ENCODE measurements at places on chromosomes 11 and 22.

DNA sequence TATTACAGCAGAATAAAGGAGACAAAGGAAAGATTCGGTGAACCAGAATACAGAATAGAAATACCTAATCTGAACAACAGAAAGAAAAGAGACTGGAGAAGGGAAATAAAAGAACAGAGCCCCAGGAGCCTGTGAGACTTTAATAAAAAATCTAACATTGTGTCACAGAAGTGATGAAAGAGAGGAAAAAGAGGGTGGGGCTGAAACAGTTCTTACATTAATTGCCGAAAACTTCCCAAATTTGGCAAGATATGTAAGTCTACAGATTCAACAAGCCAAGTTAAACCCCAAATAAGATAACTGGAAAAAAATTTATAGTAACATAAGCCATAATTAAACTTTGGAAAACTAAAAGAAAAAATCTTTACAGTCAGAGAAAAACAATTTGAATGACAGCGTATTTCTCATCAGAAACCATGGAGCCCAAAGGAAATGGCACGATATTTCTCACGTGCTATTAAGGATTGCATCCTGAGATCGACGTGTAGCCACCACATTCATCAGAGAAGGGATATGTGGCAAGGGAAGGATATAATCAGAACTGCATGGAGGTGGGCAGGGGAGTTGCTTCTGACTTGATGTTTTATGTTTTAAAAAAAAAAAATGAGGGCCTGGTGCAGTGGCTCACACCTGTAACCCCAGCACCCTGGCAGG, 73.9 kb downstream of the SGSM3 start:
- H3K4me1 ChIP-seq: peaks cover 6% of the 10 kb centered on the region
- peaks cover 5% of the 10 kb centered on the region for H3K36me3 ChIP-seq
- H3K27ac ChIP-seq: no peak overlapping the region
- H3K4me3 ChIP-seq: no peak overlapping the region

DNA sequence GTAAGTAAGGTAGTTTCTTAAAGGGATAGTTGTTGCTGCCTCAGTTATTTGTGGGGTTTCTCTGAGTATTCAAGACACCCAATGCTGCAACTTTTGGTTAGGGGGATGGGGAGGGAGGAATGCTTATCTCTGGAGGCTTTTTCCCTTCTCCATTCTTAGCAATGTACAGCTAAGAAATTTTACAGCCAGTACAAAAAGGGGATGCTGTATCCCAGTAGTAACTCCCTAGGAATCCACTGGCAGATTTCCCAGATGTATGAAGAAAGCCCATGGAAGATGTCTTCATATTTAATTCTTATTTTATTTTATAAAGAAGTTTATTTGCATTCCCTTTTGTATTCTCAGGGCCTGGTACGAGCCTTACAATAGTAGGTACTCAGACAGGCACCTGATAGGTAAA, 154.8 kb downstream of the ENTHD1 start:
- H3K36me3 ChIP-seq: no peaks in the 10 kb centered on the region
- H3K4me1 ChIP-seq: no peaks in the 10 kb centered on the region
- H3K27ac ChIP-seq: no peak overlapping the region
- H3K27me3 ChIP-seq: no peaks in the 10 kb centered on the region

- no peaks in the 10 kb centered on the region for H3K4me1 ChIP-seq
- no peak overlapping the region for H3K27ac ChIP-seq
- peaks cover 2% of the 10 kb centered on the region for H3K27me3 ChIP-seq
- no peak overlapping the region for H3K4me3 ChIP-seq
These were observed 541.9 kb upstream of the CCDC90B start for GRCh38 chr11:83827940-83828554.

- no peaks in the 10 kb centered on the region for H3K4me1 ChIP-seq
- H3K27ac ChIP-seq: no peak overlapping the region
- H3K36me3 ChIP-seq: peaks cover 20% of the 10 kb centered on the region
These were observed 228.6 kb downstream of the TBC1D22A start for GRCh38 chr22:46990937-46991550.

DNA sequence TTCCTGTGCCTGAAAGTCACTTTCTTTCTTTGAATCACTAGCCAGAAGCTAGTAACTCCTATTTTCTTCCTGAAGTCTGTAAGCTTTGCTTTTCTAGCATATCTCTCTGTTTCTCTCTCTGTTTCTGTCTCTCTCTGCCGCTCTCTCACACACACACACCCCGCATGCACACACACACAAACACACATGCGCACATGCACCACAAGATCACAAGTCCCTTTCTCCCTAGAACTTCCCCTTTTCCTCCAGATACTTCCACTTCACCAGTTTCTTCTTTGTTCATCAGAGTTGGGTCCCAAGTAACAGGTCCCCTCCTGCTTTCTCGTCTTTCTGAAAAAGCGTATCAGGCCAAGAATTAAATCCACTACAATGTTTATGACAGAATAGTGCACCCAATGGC, 148.5 kb upstream of the HSD17B12 start:
- H3K27me3 ChIP-seq: peaks cover 13% of the 10 kb centered on the region
- DNase-seq: no peak
- H3K4me1 ChIP-seq: no peaks in the 10 kb centered on the region
- H3K4me3 ChIP-seq: no peak overlapping the region

DNA sequence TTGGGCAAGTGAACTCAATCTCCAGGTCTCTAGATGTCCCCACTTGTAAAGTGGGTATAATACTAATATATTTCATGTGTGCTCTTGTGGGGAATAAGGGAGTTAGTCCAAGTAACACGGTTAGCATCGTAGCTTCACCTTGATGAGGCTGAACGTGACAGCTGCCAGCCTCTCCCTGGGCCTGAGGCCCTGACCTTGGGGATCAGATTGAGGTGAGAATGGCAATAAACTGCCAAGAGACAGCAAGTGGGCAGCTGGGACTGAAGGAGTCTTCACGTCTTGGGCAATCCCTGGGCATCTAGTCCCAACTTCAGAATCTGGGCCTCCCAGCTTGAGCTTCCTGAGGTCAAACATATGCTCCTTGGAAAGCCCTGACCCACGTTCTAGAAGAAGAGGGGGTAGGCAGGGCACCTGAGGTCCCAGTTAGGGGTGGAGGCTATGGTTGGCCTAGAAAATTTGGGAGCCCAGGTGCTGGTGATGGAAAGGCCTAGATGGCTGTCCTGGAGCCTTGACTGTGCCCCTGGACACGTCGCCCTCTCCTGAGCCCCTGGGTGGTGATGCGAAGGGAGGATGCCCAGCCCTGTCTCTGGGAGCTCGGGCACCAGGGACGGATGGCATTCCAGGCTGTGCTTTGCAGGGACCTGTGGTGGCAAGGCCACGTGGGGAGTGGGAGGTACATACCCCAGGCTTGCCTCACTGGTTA, 23.4 kb downstream of the ADAMTS15 start:
- H3K36me3 ChIP-seq: no peaks in the 10 kb centered on the region
- H3K27ac ChIP-seq: no peak overlapping the region
- H3K27me3 ChIP-seq: no peaks in the 10 kb centered on the region
- H3K4me3 ChIP-seq: no peak overlapping the region
- H3K4me1 ChIP-seq: no peaks in the 10 kb centered on the region

- H3K36me3 ChIP-seq: peaks cover 7% of the 10 kb centered on the region
- no peaks in the 10 kb centered on the region for H3K27me3 ChIP-seq
- H3K4me3 ChIP-seq: no peak overlapping the region
- DNase-seq: no peak
- H3K4me1 ChIP-seq: peaks cover 77% of the 10 kb centered on the region
These were observed 26.1 kb downstream of the CD44 start for GRCh38 chr11:35165030-35165422.

DNA sequence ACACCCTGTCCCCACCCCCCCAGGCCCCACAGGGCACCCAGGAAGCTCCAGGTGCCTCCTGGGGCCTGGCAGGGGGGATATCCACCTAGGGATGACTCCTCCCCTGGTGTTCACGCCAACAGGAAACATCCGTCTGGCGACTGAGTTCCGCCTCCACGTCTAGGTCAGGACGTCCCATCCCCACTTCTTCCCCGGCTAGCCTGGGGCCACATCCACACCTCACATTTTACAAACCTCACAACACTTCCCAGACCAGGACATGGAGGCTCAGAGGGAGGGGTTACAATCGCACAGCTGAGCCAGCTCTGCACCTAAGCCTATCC, 21.0 kb downstream of the MAFF start:
- H3K4me3 ChIP-seq: no peak overlapping the region
- no peaks in the 10 kb centered on the region for H3K4me1 ChIP-seq
- H3K27me3 ChIP-seq: no peaks in the 10 kb centered on the region
- DNase-seq: no peak
- H3K27ac ChIP-seq: no peak overlapping the region

DNA sequence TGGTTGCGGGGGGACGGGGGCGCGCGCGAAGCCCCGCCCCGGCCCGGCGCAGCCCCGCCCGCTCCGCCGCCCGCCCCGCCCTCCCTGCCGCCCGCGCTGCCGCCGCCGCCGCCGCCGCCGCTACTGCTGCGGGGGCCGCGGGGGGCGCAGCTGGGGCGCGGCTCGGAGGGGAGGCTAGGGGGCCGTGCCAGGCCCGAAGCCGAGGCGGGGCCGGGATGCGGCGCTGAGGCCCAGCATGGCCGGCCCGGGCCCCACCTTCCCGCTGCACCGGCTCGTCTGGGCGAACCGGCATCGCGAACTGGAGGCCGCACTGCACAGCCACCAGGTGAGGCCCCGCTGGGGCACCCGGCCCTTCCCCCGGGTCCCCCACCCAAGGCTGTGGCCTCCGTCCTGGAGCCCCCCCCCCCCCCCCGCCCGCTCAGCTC, at the start of gene ANKRD13D:
ANKRD13D (plus strand) TSS at position 78 of the 425 bp plus-strand sequence; CDS start at position 236, 158 bp downstream.
- peak within 1 kb of the TSS; percentile 97 for H3K27ac ChIP-seq
- no peak for DNase-seq
- H3K4me1 ChIP-seq: peaks cover 65% of the 10 kb centered on the region

DNA sequence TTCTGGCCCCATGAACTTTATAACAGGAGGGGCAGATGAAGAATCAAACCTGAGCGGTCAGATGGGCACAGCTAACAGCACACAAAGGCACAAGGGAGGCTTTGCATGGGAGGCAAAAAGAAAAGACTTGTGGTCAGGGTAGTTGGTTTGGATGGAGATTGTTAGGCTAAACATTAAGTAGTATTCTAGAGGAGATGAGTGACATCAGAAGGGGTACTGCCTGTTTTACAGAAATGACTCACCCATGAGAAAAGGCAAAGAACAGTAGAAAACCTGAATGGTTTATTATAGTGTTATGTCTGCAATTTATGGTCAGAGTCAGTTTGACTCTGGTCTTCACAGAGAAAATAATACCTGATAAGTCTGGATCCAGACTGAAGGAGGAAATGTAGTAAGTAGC, 129.8 kb upstream of the KIRREL3 start:
- no peak for DNase-seq
- no peaks in the 10 kb centered on the region for H3K36me3 ChIP-seq
- H3K4me3 ChIP-seq: no peak overlapping the region
- peaks cover 5% of the 10 kb centered on the region for H3K27me3 ChIP-seq
- H3K4me1 ChIP-seq: no peaks in the 10 kb centered on the region
- H3K27ac ChIP-seq: no peak overlapping the region

- no peaks in the 10 kb centered on the region for H3K4me1 ChIP-seq
- H3K27ac ChIP-seq: no peak overlapping the region
- H3K4me3 ChIP-seq: peak overlapping the region; percentile 55
- no peaks in the 10 kb centered on the region for H3K36me3 ChIP-seq
These were observed 380 bp downstream of the C11orf96 start for GRCh38 chr11:43942662-43943371.

DNA sequence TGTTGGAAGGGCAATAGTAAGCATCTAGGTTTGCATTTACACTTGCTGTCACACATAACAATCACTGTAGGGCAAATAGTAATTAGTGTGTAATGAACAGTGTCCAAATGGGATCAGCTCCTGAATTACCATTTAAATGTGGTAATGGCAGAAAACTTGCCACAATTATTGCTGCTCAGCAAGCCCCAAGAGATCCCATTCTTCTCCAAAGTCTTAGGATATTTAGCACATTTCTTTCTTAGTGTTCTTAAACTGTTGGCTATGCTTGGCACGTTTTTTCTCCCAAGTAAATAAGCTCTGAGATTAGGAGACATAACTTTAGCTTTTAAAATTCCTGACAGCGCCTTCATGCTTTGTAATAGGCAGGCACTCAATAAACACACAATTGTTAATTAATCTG, 1037.0 kb downstream of the DLG2 start:
- H3K36me3 ChIP-seq: no peaks in the 10 kb centered on the region
- no peak for DNase-seq
- no peaks in the 10 kb centered on the region for H3K4me1 ChIP-seq
- H3K27me3 ChIP-seq: no peaks in the 10 kb centered on the region
- no peak overlapping the region for H3K4me3 ChIP-seq

DNA sequence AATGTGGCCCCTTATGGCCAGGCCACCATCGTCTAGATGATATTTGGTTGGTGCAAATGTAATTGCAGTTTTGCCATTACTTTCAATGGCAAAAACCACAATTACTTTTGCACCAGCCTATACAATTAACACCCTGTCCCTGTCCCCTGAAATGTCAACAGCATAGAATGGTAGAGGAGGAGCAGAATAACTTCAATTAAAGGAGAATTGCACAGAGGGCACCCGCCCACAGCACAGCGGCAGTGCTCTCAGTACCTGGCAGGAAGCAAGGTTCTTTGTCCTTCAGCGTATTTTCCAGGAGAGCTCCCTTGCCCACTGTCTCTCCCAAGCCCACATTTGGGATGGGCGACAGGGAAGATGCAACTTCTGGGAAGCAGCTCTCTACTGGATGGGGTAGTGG, 115.3 kb downstream of the TRIM29 start:
- peaks cover 35% of the 10 kb centered on the region for H3K27me3 ChIP-seq
- no peaks in the 10 kb centered on the region for H3K36me3 ChIP-seq
- no peaks in the 10 kb centered on the region for H3K4me1 ChIP-seq

- H3K4me1 ChIP-seq: no peaks in the 10 kb centered on the region
- DNase-seq: no peak
- H3K4me3 ChIP-seq: no peak overlapping the region
- H3K36me3 ChIP-seq: no peaks in the 10 kb centered on the region
- peaks cover 2% of the 10 kb centered on the region for H3K27me3 ChIP-seq
These were observed 8.4 kb downstream of the FAM83F start for GRCh38 chr22:40002935-40003715.

DNA sequence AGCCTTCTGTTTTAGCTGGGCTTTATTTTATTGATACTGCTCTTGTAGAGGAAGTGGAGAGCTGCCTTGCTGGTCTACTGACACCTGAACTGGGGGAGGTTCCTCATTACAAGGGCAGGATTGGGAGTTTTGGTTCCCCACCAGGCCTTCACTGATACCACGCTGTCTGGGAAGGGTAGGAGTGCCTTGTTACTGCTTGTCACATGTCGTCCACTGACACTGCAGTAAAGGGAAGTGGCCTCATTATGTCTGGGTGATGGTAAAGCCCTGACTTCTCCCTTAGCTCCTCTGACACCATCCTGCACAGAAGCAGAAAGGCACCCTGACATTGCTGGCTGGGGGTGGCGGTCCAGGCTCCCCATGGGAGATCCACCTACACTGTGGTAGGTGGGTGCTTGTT, 38.7 kb upstream of the ELF5 start:
- DNase-seq: no peak
- no peak overlapping the region for H3K4me3 ChIP-seq
- H3K4me1 ChIP-seq: no peaks in the 10 kb centered on the region
- no peaks in the 10 kb centered on the region for H3K36me3 ChIP-seq

DNA sequence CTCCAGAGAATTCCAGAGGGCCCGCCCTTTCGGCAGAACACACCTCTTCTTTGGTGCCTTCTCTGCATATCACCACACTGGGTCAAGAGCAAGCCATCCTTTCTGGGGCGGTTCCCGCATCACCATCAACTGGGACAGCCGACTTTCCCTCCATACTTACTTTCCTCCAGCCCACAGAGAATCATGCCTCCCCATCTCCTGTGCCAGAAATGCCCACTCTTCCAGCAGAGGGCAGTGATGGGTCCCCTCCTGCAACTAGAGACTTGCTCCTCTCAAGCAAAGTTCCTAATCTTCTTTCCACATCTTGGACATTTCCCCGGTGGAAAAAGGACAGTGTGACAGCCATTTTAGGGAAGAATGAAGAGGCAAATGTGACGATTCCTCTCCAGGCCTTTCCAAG, 157.7 kb downstream of the C11orf91 start:
- no peaks in the 10 kb centered on the region for H3K36me3 ChIP-seq
- no peaks in the 10 kb centered on the region for H3K4me1 ChIP-seq
- no peak overlapping the region for H3K27ac ChIP-seq

All from common myeloid progenitor, CD34-positive (primary cell).